ENCODE measurements at places on chromosomes 4 and X.
A peak's percentile ranks its signal among the peaks of the same experiment; 100 is the strongest.

DNA sequence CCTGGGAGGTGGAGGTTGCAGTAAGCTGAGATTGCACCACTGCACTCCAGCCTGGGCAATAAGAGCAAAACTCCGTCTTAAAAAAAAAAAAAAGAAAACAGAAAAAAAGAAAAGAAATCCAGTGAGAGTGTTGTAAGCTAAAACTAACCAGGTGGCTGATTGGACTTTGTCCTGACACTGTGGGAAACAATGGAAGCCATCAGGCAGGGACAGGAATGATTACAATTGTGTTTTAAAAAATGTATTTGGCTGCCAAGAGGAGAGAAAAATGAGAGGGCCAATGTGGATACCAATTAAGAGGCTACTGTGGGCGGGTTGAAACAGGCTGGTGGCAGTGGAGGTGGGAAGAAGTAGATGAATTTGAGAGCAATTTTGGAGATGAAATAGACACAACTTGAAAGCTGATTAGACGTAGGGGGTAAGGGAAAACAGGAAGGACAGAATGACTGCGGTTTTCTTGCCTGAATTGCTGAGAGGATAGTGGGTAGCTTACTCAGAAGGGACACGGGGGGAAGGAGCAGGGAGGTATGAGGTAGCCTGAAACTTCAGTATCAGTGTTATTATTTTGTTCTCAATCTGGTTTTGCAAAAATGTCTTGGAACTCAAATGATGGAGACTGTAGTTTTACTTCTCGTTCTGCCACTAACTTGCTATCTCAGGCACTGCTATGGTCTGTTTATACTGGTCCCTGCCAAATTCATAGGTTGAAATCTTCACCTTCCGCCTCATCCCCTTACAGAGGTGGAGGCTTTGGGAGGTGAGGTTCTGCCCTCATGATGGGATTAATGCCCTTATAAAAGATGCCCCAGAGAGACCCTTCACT, 45.6 kb upstream of the CHRNA9 start:
- H3K4me1 ChIP-seq: peaks cover 2% of the 10 kb centered on the region
- H3K27ac ChIP-seq: no peak overlapping the region
- no peaks in the 10 kb centered on the region for H3K36me3 ChIP-seq
- no peaks in the 10 kb centered on the region for H3K27me3 ChIP-seq
- H3K4me3 ChIP-seq: no peak overlapping the region

DNA sequence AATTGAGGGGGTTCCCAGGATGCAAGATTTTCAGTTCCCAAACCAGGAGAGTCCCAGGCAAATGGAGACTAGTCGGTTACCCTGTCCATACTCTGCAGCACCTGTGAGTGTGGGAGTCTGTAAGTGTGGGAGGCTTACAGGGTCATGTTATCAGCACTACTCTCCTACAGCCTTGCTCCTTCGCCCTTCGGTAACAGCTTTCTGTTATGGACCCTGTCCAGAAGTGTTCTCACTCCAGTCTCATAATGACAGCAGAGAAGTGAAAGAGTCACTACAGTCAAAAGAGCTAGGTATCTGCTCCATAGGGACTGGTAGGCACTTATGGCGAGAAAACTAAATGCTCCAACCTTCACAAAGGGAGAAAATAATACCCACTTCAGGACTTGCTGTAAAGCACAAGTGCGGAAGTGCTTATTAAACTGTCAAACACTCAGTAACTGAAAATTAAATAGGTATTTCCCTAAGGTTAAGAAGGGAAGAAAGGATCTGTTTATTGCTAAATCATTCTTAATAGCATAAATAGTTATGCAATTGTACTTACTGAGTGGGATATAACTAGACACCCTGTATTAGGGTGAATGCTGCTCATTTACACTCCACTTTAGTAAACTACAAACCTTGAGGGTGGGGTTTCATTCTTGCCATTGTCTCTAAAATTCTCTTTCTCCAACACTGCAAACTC, 2.7 kb upstream of the ADH7 start:
- DNase-seq: no peak
- H3K27me3 ChIP-seq: no peaks in the 10 kb centered on the region
- H3K4me1 ChIP-seq: no peaks in the 10 kb centered on the region
- no peaks in the 10 kb centered on the region for H3K36me3 ChIP-seq
- no peak overlapping the region for H3K4me3 ChIP-seq
- no peak overlapping the region for H3K27ac ChIP-seq

- no peaks in the 10 kb centered on the region for H3K36me3 ChIP-seq
- no peaks in the 10 kb centered on the region for H3K27me3 ChIP-seq
- H3K4me3 ChIP-seq: no peak overlapping the region
- no peaks in the 10 kb centered on the region for H3K4me1 ChIP-seq
- H3K27ac ChIP-seq: no peak overlapping the region
Observed at GRCh38 chr4:113901994-113902787, 77.3 kb downstream of the ARSJ start.

- no peak overlapping the region for H3K27ac ChIP-seq
- H3K4me1 ChIP-seq: peaks cover 19% of the 10 kb centered on the region
- H3K4me3 ChIP-seq: peak overlapping the region; percentile 64
- peaks cover 25% of the 10 kb centered on the region for H3K27me3 ChIP-seq
- DNase-seq: no peak
Observed at GRCh38 chr4:1795299-1796195, 2.5 kb downstream of the FGFR3 start.

- DNase-seq: peak; percentile 24
- H3K4me1 ChIP-seq: no peaks in the 10 kb centered on the region
- H3K27me3 ChIP-seq: no peaks in the 10 kb centered on the region
- H3K27ac ChIP-seq: no peak overlapping the region
Observed at GRCh38 chr4:162497564-162498167, 333.9 kb upstream of the FSTL5 start.

- H3K27me3 ChIP-seq: no peaks in the 10 kb centered on the region
- no peak for DNase-seq
- H3K36me3 ChIP-seq: no peaks in the 10 kb centered on the region
- no peaks in the 10 kb centered on the region for H3K4me1 ChIP-seq
- H3K27ac ChIP-seq: no peak overlapping the region
Observed at GRCh38 chr4:71558248-71558647, 219.4 kb downstream of the SLC4A4 start.

- no peaks in the 10 kb centered on the region for H3K36me3 ChIP-seq
- no peak overlapping the region for H3K27ac ChIP-seq
- DNase-seq: no peak
Observed at GRCh38 chr4:166972071-166972470, 262.2 kb downstream of the SPOCK3 start.

DNA sequence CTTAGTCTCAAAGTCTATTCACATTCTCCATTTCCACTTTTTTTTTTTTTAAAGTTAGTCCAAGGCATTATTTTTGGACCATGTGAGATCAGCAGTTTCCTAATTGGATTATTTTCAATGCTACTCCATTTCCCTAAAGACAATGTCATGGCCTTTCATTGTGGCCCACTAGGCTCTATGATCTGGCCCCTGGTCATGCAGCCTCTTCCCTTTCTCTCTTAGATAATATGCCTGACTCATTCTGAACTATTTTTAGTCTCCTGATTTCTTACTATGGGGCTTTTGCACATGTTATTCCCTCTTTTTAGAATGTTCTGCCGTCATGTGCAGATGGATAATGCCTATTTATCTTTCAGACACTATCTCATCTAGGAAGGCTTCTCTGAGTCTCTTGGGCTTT, 157.3 kb downstream of the TMA16 start:
- H3K27me3 ChIP-seq: no peaks in the 10 kb centered on the region
- no peaks in the 10 kb centered on the region for H3K4me1 ChIP-seq
- H3K27ac ChIP-seq: no peak overlapping the region
- no peak overlapping the region for H3K4me3 ChIP-seq

DNA sequence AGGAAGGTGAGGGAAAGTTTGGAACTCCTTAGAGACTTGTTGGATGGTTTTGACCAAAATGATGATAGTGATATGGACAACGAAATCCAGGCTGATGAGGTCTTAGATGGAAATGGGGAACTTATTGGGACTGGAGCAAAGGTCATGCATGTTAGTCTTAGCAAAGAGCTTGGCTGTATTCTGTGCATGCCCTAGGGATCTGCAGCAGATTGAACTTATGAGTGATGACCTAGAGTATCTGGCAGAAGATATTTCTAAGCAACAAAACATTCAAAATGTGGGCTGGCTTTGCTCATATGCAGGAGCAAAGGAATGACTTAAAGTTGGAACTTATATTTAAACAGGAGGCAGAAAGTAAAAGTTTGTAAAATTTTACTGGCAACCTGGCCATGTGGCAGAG, 489.3 kb upstream of the DIPK2B start:
- no peaks in the 10 kb centered on the region for H3K27me3 ChIP-seq
- no peak overlapping the region for H3K4me3 ChIP-seq
- no peak for DNase-seq
- H3K36me3 ChIP-seq: no peaks in the 10 kb centered on the region
- no peak overlapping the region for H3K27ac ChIP-seq

GRCh38 chr4:86283371-86283770, 76.5 kb downstream of the MAPK10 start:
- H3K27me3 ChIP-seq: no peaks in the 10 kb centered on the region
- H3K27ac ChIP-seq: no peak overlapping the region
- no peaks in the 10 kb centered on the region for H3K4me1 ChIP-seq

GRCh38 chrX:49309401-49309981, 6.0 kb downstream of the GAGE10 start:
- DNase-seq: no peak
- no peak overlapping the region for H3K4me3 ChIP-seq
- H3K27ac ChIP-seq: no peak overlapping the region
- H3K27me3 ChIP-seq: no peaks in the 10 kb centered on the region

- no peak for DNase-seq
- H3K27me3 ChIP-seq: no peaks in the 10 kb centered on the region
- no peaks in the 10 kb centered on the region for H3K4me1 ChIP-seq
Observed at GRCh38 chr4:103482471-103482870, 237.3 kb downstream of the TACR3 start.
